Sciatic nerve (tissue), 2 donors: ENCODE measurements at places on chromosomes 6 and 20. TPM values are rescaled to one million over a fixed set of nuclear protein-coding genes. Genes with fewer than 3 reads are reported as not detected.

- DNase-seq, result no peak
Measured at GRCh38 chr6:169853196-169854082, 102.0 kb downstream of the ERMARD start.

DNA sequence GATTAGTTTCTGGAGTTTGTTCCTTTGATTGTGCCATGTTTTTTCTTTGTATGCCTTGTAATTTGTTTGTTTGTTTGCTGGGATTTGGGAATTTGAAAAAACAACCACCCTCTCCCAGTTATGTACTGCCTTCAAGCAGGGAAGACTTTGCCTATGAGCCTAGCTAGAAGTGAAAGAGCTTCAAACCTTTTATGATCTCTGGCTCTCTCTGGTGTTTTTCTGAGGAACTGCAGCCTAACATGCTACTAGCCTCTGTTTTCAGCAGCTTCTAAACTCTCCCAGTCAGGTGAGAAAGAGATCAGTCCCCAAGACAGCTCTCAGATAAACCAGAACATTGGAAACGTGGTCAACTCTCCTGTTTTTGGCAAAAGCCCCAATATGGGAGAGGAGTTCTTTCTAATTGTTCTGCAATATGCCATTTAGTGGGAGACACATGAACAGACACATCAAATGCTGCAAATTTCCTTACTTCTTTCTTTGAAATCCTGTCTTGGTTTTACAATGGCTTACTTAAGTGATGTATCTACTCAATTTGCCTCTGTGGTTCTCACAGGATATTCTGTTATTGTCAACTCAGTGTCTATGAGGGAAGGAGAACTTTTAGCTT, 58.9 kb upstream of the SERINC1 start:
- DNase-seq, result no peak

DNA sequence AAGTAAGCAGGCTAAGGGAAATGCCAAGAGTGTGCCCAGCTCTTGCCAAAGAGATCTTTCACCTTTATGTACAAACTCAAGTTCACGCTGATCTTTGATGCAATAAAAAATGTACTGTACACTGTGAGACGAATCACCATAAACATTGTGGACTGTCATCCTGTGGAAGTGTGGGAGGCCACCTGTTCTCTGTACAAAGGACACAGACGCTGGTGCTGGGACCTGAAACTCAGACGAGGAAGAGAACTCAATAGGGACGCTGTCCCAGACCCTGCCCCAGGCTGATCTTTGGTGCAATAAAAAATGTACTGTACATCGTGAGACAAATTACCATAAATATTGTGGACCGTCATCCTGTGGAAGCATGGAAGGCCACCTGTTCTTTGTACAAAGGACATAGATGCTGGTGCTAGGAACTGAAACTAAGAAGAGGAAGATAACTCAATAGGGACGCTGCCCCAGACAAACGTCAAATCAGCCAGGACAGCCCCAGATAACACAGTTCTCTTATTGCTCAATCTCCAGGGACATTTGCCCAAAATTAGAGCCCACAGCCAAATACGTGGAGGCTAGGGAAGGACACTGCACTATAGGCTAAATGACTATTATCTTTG, 312.7 kb upstream of the SGK1 start:
- no peak for DNase-seq

- DNase-seq, result no peak
Measured at GRCh38 chr6:72922401-72922800, 300.5 kb downstream of the KCNQ5 start.

C6orf120 gene
- 28.2 TPM for total RNA-seq

TTK gene
- total RNA-seq, result 0.80 TPM

ISM1 gene
- 24.1 TPM for total RNA-seq

FAM184A gene
- total RNA-seq, result 7.8 TPM

ANKRD66 gene
- total RNA-seq, result not detected

ASF1A gene
- total RNA-seq, result 15.9 TPM

GTSF1L gene
- total RNA-seq, result not detected

MCCD1 gene
- not detected for total RNA-seq

GRM1 gene
- 0.45 TPM for total RNA-seq

SEL1L2 gene
- not detected for total RNA-seq
